Amygdala (tissue), 56 donors: ENCODE measurements at places on chromosomes 6 and 20.

DNA sequence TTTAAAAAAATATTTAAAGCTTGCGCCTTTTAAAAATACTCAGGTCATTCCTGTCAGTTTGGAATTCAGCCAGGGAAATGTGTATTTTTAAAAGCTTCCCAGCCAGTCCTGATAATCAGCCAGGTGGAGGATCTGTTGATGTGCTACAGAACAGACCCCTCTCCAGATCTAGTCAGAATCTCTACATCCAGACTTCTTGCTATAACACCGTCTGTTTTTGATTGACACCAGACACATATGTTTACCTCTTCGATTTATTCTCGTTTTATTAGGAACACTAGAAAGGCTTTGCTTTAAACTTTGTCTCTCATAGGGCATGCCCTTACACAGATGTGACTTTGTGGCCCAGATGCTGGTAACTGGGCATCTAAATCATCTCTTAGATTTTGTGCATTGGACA lies 11.7 kb downstream of the PARD6B start:
- no peak for DNase-seq

GRCh38 chr6:96742702-96743101 lies 94.6 kb downstream of the GPR63 start:
- no peak for DNase-seq

DNA sequence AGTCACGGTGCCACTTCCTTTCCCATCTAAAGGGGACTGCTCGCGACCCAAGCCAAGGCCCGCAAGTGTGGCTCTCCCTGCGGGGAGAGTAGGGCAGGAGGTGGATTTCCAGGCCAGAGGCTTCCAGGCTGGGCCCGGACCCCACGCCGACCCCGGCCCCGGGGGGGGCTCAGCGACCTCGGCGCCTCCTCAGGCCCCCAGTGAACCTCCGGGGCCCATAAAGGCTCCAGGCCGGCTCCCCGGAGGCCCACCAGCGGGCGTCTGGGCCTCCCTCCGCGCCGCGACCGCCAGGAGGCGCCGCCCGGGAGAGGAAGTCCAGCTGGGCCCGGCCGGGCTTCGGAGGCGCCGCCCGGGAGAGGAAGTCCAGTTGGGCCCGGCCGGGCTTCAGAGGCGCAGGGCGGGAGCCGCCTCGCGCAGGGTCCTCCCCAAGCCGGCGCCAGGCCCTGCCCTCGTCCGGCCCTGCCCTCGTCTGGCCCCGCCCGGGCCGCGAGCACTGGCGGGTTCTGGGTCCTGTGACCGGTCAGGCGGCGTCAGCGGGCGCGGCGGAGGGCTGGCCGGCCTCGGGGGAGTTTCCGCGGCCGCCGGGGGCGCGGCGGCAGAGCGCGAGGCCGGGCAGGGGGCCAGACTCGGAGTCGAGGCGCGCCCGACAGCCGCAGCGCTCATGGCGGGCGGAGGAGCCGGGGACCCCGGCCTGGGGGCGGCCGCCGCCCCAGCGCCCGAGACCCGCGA lies at the start of gene RAB32:
RAB32 (plus strand) TSS at position 623 of the 729 bp plus-strand sequence; CDS start at position 662, 39 bp downstream.
- DNase-seq = peak; percentile 71

GRCh38 chr6:157380458-157380778 lies 572 bp upstream of the ZDHHC14 start:
- DNase-seq = no peak

DNA sequence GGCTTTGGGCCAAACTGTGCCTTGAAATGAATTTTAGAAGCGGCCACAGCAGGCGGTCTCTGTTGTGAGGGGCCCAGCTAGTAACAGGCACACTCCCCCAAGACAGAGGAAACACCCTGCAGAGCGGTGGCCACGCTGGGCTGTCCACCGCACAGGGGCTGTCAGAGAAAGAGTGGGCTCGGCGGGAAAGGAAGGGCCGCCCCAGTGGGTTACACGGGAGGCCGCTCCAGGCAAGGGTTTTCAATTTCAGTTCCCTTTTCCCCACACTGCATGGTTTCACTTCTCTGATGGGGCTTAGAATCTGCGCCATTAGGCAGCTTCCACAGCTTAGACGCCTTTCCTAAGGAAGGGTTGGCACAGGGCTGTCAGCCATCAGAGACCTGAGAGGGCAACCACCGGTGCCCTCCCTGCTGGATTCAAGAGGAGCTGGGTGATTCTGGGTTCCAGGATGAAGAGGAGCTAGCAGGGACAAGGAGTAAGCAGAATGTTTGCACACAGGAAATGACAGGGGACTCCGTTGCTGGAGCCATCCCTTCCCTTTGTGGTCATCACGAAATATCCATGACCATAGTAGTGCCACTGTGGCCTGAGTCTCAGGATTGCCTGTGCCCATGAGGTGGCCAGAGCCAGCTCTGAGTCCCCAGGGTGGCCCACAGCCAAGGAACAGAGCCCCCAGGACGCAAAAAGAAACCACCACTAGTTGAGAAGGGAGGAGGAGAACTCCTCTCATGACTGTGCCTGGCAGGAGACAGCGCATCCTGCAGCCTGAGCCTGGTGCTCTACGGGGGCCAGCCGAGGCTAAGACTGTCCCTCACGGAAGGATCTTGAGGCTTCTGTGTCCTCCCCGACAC lies 282.7 kb downstream of the NRN1 start:
- no peak for DNase-seq

DNA sequence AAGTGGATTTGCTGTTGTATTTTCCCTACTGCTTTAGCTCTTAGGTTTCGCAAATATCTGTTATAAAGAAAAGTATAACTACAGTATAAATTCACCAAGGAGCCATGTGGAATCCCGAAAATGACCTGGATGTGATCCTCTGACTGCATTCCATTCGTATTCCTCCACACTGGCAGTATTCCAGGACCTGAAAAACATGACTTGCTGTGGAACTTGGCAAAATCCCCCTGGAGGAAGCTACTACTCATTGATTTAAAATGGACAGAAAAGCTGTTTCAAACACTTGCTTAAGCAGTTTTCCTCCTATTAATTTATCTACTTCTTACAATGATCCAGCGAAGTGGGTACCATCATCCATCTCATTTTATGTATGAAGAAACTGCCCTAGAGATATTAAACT lies 13.3 kb upstream of the ENPP5 start:
- DNase-seq = no peak

DNA sequence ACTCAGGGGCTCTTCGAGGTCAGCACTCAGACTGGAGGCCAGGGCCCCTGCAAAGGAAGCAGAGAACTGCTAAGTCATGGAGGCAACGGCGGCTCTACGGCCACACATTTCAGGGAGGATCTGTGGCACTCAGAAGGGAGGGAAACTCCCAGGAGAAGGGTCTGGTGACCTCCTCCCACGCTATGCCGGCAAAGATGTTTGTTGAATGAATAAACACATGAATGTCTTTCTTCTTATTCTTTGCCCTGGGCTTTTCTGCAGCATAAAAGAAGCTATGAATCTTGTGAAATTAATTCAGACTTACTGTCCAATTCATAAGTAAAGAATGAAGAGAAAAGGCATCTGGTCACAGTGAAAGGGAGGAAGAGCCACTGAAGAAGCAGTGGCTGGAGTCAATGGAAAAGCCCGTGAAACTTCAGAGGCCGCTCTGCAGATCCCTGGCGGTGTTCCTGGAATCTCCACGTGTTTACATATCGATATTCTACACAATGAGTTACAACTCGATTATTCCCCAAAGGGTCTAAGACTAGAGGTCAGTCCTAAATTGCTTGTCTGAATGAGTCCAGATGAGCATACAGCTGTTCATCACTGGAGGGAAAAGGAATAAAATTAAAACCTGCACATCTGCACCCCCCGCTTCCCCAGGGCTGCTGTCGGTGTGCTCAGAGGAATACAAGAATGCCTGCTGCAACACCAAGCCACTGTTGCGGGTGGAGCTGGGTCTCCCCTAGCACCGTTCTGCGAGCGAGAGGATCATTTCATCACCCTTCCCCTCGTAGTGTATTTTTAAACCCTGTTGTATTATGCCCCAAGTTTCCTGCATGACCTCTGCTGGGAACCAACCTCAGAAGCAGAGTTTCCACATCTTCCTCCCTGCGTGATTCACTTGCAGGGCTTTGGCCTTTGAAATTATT lies 25.6 kb downstream of the INSM1 start:
- DNase-seq = no peak

GRCh38 chr6:166435574-166435973 lies 52.8 kb upstream of the MPC1 start:
- DNase-seq = no peak

DNA sequence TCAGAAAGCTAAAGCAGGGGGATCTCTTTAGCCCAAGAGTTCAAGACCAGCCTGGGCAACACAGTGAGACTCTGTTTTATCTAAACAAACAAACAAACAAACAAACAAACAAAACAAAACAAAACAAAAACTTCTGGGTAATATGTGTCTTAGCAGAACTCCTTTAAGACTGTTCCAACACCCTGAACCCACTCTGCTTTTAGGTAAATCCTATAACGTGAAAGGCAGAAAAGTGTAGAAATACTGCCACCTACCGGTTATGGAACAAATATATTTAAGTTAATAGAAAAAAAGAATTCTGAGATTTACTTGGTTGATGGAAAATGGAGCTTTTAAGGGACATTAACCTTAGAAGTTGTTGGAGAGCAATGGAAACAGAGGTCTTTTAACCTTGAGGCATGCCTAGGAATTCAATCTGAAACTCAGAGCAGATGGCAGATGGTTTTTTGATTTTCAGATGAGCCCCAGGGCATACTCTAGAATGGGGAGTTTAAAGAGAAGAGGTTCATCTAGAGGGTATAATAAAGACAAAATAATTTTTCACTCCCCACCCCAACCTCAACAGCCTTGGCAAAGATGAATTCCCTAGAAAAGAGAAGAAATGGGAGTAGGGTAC lies 38.5 kb downstream of the SOD2 start:
- DNase-seq = no peak

- DNase-seq = no peak
These were observed 152.7 kb upstream of the FKBP1C start for GRCh38 chr6:63058601-63059000.

DNA sequence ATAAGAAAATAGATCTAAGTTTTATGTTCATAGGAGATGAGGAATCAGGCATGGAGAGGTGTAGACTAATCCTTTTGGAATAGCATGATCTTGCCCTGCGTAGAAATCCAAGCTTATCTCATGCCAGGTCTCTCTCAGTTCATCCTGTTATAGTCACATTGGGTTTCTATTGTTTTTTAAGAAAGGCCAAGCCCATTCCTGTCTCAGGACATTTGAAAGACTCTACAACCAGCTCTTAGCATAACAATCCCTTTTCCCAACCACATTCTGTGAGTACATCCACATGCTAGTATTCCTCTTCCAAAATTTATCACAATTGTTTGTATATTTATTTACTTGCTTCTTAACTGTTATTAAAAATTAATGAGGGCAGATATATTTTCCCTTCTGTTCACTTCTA lies 130.3 kb downstream of the MMUT start:
- DNase-seq = no peak

GRCh38 chr20:19947611-19948264 lies 69.4 kb upstream of the NAA20 start:
- no peak for DNase-seq

DNA sequence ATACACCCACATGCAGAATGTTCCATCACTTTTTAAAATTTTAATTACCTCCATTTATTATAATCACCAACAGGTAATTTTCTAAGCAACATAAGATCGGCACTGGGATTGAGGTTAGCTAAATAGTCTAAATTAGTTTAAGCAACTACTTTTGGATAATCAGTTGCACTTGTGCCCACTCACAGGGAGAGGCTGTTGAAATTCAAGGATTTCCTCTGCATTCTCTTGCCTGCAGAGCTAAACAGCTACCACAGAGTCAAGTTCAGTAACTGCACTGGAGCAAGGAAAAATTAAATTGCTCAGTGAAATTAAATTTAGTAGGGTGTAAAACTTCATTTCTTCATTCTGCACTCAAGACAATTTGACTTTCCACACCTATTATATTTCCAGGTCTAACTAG lies 120.7 kb upstream of the CCDC28A start:
- no peak for DNase-seq

DNA sequence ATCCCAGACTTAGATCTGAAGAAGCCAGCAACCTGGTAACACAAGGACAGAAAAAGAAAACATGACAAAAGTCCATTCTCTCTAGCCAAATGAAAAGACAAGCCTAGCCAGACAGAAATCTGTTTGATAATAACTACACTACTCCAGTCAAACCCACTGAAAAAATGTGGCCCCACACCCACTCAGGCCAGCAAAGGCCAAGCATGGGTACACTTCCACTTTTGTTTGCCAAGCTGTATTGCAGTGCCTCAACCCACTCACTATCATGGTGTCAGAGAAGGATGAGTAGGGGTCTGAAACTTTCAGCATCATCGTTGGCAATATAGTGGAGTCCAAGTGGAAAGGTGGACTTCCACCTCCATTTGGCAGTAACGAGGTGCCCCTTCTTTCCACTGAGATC lies 45.8 kb downstream of the EPM2A start:
- DNase-seq = no peak

GRCh38 chr6:83071023-83071422 lies 3.6 kb downstream of the DOP1A start:
- no peak for DNase-seq

- no peak for DNase-seq
These were observed 382.0 kb downstream of the TAF4 start for GRCh38 chr20:61683721-61684120.

GRCh38 chr20:53448875-53449274 lies 144.8 kb downstream of the ZNF217 start:
- no peak for DNase-seq

DNA sequence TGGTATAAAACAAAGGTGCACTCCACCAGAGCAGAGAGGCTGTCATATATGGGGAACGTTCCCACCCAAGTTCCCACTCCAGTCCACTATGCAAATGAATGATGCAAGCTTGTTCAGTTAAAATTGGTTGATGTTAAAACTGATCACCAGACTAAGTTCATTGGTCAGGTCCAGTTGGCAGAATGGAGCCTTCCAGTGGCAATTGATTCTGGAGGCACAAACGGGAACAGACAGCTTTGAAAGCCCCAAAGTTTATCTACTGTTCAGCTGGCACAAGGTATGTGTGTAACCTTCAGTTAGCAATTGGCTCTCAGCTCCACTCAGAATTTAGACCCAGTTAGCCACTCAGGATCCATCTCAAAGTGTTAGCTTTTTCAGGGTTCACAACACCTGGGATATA lies 119.4 kb upstream of the CEP85L start:
- DNase-seq = no peak

GRCh38 chr6:162907876-162908481 lies 180.2 kb downstream of the PACRG start:
- DNase-seq = no peak

DNA sequence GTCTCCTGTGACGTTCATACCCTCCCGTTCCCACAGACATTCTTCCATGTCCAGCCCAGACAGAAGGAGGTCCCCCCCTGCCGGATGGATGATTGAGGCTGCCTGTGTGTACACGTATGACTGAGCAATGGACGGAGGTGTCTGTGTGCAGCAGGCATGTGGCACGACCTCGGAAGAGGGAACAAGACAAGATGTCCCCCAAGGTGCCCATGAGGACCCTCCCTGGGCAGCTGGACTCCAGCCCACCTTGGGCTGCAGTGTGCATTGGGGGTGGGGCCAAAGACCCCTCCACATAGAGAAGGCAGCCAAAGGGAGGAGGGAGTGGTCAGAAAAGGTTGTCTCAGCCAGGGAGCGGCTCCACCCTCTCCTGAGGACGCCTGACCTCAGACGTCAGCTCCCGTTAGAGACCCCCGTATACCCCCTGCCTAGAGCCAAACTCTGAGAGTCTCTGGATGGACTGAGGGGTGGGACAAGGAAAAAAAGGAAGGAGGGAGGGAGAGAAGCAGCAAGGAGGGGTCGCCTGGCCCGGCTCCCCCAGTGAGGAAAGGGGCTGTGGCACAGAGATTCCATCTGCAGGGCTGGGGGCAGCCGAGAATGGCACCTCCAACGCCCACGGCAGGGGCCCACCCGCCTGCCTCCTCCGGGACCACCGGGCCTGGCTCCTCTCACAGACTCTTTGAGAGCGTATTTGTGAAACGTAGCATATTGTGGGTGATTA lies 92.9 kb upstream of the BHLHE23 start:
- no peak for DNase-seq
